ENCODE measurements at places on chromosomes 6 and 20. TPM values are rescaled to one million over a fixed set of nuclear protein-coding genes. Genes with fewer than 3 reads are reported as not detected.
A peak's percentile ranks its signal among the peaks of the same experiment; 100 is the strongest.

Gene DNMT3B
- 29.0 TPM for total RNA-seq

Gene UNC5CL
- 1.0 TPM for total RNA-seq

Gene BPI
- not detected for total RNA-seq

Gene RIMS4
- 96.1 TPM for total RNA-seq

Gene SLC22A16
- total RNA-seq: not detected

Gene NNAT
- total RNA-seq: 1,047 TPM

DNA sequence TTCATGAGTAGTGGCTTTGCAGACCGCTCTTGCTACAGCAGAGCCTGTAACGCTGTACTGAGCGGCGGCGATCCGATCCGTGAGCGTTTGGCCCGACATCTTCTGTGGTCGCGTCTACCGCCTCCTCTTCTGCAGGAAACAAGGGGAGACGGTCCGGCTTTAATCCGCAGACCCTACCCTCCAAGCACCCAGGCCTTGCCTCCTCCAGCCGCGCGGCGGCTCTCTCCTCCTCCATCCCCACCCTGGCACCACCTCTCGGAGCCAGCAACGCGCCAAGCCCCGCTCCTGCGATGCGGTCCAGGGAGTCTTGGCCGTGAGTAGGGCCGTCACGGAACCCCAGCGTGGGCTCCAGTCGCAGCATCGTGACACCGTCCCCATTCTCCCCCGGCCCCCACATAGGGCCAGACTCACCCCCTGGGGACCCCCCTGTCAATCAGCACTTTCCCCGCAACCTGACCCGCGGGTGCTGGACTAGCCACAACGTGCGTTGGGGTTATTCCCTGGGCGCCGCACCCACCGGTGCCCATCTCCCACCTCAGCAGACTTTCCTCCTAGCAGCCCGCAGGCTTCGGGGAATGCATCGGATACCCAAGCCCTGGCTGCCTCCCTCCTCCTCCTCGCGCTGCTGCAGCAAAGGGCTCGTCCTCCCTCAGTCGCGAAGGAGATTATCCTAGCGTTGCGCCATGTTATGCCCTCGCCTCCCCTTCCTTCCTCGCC, 914 bp downstream of the SNAP91 start:
- H3K27ac ChIP-seq: peak overlapping the region; percentile 82
- no peaks in the 10 kb centered on the region for H3K36me3 ChIP-seq
- H3K4me1 ChIP-seq: peaks cover 2% of the 10 kb centered on the region
- peak overlapping the region; percentile 94 for H3K4me3 ChIP-seq
- peaks cover 7% of the 10 kb centered on the region for H3K27me3 ChIP-seq

DNA sequence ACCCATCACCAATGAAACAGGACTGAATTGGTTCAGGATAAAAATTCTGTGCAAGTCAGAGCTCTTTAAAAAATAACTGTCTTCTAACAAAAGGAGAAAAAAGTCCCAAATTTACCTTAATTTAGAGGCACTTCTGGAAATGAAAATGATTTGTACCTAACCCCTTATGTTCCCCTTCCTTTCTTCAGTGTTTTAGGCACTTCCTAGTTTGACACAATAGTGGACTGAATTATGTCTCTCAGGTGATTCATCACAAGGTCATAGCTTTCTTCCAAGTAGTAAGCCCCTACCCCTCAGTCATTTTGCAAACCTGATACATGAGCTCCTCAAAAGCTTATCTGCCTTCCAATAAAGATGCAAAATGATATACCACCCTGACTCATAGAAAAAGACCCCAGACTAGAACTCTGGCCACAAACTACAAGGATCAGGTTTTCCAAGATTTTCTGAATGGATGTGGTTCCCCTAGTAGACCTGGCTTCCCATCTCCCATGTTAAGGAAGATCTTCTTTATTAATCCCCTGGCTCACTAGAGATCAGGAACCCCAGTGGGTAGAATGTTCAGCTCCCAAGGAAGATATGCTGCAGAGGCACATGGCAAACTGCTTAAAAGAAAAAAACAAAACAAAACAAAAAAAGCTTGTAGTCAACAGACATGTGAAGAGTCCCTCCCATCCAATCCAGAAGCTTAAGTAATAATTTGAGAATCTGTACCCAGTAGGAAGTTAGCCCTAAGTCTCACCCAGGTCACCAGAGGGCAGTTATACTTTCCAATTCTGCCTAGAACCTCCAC, 3.6 kb downstream of the PPP1R10 start:
- H3K27me3 ChIP-seq: peaks cover 28% of the 10 kb centered on the region
- H3K36me3 ChIP-seq: peaks cover 10% of the 10 kb centered on the region
- H3K27ac ChIP-seq: peak overlapping the region; percentile 99
- H3K4me1 ChIP-seq: peaks cover 28% of the 10 kb centered on the region

- H3K27me3 ChIP-seq: no peaks in the 10 kb centered on the region
- no peaks in the 10 kb centered on the region for H3K36me3 ChIP-seq
- DNase-seq: no peak
- H3K4me1 ChIP-seq: no peaks in the 10 kb centered on the region
Measured at GRCh38 chr6:32785781-32786533, 22.6 kb upstream of the HLA-DQB2 start.

DNA sequence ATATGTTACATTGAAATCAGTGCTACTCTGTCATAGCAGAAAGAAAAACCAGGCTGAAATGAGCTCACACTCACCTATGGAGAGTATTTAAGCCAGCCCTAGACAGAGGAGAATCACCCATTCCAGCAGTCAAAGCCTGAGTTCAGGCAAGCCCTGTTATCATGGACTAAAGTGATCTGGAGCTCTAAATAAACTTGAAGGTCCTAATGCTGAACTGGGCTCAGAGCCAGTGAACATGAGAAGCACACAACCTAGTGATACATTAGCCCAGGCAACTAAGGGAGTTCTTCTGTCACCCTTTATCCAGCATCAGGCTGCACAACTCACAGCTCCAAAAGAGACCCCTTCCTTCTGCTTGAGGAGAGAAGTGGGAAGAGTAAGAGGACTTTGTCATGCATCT, 425.0 kb downstream of the COL12A1 start:
- no peak overlapping the region for H3K4me3 ChIP-seq
- no peaks in the 10 kb centered on the region for H3K36me3 ChIP-seq
- no peak overlapping the region for H3K27ac ChIP-seq

DNA sequence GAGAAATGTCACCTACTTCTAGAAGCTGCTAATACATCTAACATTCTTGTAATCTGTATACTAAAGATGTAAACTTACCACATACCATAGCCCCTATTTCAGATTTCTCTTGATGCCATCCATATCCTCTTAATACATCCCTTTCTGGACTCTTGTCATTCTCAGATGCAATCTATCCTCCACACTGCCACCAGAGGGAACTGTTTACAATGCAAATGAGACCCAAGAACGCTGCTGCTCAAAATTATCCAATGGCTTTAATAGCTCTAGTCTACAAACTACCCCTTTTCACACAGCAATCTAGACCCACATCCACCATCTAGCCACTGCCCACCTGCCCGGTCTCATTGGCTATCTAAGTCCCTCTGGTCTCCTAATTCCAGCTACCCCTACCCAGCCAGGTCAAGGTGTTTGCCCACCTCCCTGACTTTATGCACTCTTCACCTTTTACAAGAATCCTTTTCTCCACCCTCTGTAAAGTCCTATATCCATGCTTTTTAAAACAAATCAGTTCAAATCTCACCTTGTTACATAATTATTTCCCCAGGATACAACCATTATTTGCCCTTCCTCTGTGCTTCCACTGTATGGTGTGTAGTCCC, 14.8 kb downstream of the FAXC start:
- H3K36me3 ChIP-seq: no peaks in the 10 kb centered on the region
- no peak for DNase-seq
- H3K4me1 ChIP-seq: peaks cover 4% of the 10 kb centered on the region
- no peak overlapping the region for H3K27ac ChIP-seq
- no peaks in the 10 kb centered on the region for H3K27me3 ChIP-seq

DNA sequence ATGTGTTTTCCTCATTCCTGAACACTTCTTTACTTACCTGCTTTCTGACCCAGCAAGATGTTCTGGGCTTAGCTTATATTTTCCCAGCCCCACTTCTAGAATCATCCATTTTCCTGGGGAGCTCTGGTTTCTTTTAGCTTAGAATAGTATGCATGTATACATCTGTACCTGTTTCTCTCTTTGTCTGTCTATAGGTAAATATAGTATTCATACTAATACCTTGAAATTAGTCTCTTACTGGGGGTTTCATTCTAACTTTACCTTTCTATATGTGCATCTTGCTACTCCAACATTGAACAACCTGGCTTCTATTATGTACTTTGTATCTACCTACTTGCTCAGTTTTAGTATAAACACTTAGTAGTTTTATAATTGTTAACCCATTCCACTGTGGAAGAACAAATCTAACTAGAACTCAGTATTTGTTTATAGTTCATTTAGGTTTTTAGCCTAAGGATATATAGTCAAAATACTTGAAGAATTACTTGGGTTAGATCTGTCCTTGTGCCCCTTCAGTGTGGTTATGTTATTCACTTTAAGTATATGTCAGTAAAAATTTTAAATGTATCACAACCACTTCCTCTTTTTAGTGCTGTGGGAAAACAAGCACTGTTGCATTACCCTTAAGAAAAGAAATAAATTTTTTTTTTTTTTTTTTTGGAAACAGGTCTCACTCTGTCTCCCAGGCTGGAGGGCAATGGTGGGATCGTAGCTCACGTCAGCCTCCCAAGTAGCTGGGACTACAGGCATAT, 54.0 kb downstream of the ASXL1 start:
- no peaks in the 10 kb centered on the region for H3K27me3 ChIP-seq
- no peak overlapping the region for H3K27ac ChIP-seq
- no peak overlapping the region for H3K4me3 ChIP-seq
- no peak for DNase-seq
- no peaks in the 10 kb centered on the region for H3K4me1 ChIP-seq

GRCh38 chr6:23027281-23027680, 457.9 kb downstream of the HDGFL1 start:
- H3K27me3 ChIP-seq: no peaks in the 10 kb centered on the region
- no peaks in the 10 kb centered on the region for H3K36me3 ChIP-seq
- H3K27ac ChIP-seq: no peak overlapping the region
- no peak overlapping the region for H3K4me3 ChIP-seq

GRCh38 chr6:158625881-158626305, 18.6 kb downstream of the DYNLT1 start:
- H3K27ac ChIP-seq: peak overlapping the region; percentile 39
- H3K4me3 ChIP-seq: peak overlapping the region; percentile 48
- DNase-seq: peak; percentile 50
- peaks cover 3% of the 10 kb centered on the region for H3K36me3 ChIP-seq

Data from glutamatergic neuron (in vitro differentiated cells).